Caki2 (cell line): ENCODE measurements at places on chromosomes 2 and 18.

- DNase-seq: no peak
These were observed 32.8 kb upstream of the PGAP1 start for GRCh38 chr2:196959281-196959680.

GRCh38 chr2:120319123-120319522 is 26.8 kb upstream of the INHBB start:
- no peak for DNase-seq

- DNase-seq: no peak
These were observed 14.2 kb downstream of the PLEK start for GRCh38 chr2:68379184-68379708.

DNA sequence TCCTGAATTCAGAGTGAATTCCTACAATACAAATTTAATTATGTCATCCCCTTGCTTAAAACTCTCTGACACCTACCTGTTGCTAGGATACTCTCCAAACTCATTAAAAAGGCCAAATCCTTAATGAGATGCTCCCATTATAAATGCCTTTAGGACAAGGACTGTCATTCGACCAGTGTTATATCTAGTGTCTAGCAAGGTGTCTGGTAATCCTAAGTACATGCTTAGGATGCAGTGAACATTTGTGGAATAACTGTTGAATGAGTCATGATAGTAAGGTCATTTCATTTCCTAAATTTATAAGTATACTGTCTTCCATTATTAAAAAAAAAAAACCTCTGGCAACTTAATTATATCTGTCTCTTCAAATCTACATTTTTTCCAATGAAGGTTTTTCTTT is 588.9 kb upstream of the NRXN1 start:
- peak; percentile 1 for DNase-seq

DNA sequence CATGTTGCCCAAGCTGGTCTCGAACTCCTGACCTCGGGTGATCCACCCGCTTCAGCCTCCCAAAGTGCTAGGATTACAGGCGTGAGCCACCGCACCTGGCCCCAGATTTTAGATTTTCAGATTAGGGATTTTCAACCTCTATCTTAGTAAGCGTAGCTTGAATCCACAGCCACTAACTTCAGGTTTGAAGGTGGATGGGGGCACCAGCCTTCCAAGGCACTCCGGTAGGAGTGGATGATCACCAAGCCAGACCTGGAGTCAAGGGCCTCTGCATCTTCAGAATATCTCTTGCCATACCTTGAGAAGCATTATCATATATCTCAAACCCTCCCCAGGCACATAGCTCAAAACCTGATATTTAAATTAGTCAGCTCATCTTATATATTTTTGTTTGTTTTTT is 17.9 kb downstream of the GALM start:
- no peak for DNase-seq

DNA sequence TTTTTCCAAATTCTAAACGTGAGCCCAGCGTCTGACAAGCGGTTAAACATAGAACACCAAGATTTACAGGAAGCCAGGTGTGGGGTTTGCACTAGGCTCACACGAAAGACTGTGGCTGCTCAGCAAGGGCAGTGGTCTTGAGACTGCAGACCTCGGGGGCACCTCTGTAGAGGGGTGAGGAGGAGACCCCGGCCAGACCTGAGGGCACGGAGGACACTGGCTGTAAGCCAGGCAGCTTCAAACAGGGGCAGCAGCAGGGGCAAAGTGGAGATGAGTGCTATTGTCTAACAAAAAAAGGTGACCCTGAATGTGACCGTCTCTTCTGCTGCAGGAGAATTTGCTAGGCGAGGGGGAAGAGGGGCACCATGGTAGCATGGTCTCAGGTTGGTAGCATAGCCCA is 140.3 kb downstream of the CYP26B1 start:
- DNase-seq: no peak

GRCh38 chr18:6719910-6720683 is 9.4 kb upstream of the ARHGAP28 start:
- no peak for DNase-seq

- DNase-seq: peak; percentile 35
These were observed 151.3 kb downstream of the ZFP36L2 start for GRCh38 chr2:43075054-43075593.

DNA sequence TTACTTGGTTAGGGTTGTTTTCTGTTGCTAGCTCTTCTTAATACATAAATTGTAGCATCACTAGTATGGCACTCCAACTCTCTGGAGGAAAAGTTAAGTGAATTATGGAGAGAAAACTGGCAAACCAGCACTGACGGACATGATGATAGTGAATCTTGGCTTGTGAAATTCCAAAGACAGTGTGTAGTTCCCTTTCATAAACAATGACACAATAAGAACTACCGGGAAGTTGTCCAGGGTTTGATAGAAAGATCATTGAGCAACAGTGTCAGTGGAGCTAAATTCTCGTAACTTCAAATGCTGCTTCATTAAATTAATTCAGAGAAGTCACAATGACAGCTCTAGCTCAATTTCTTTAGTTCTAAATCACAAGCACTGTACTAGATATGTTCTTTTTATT is 66.5 kb downstream of the RIT2 start:
- no peak for DNase-seq

DNA sequence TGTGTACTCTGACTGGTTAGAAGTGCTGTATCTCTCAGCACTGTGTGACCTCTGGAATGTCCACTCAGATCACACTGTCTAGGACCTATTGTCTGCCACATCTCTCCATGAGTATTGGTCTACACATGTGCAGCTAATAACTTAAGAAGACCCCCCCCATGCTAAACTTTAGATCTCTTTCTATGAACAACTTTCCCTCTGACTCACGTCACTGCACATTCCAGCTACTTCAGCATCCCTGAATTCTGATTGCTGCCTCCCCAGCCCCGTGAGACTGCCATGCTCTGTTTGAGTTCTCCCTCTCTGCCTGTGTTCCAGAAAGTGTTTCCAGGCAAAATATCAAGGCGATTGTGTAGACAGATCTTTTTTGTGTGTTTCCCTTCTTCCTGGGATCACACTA is 41.8 kb downstream of the RAPGEF4 start:
- no peak for DNase-seq

GRCh38 chr2:45258311-45258710 is 249.1 kb upstream of the SIX2 start:
- DNase-seq: no peak

GRCh38 chr2:7896940-7897487 is 784.8 kb upstream of the ID2 start:
- DNase-seq: no peak

DNA sequence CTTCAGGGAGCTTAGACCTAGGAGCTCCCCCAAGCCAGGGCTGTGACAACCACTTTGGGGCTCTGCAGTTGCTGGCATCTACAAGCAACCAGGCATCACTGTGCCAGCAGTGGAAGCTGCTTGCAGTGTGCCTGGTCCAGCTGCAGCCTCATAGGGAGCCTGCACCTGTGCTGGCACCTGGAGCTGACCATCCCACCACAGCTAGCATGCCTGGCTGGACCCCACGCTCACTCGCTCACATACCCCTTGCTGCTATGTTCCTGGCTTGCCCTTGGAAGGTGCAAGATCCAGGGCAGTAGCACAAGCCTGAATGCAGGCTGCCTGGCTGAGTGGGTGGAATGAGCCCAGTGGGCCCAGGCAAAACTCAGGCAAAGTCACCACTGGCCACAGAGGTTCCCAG is 82.5 kb downstream of the ZNF804A start:
- DNase-seq: no peak

GRCh38 chr18:58394046-58394445 is 234.8 kb downstream of the ALPK2 start:
- DNase-seq: peak; percentile 30

GRCh38 chr2:161604901-161605300 is 19.3 kb upstream of the SLC4A10 start:
- DNase-seq: no peak

DNA sequence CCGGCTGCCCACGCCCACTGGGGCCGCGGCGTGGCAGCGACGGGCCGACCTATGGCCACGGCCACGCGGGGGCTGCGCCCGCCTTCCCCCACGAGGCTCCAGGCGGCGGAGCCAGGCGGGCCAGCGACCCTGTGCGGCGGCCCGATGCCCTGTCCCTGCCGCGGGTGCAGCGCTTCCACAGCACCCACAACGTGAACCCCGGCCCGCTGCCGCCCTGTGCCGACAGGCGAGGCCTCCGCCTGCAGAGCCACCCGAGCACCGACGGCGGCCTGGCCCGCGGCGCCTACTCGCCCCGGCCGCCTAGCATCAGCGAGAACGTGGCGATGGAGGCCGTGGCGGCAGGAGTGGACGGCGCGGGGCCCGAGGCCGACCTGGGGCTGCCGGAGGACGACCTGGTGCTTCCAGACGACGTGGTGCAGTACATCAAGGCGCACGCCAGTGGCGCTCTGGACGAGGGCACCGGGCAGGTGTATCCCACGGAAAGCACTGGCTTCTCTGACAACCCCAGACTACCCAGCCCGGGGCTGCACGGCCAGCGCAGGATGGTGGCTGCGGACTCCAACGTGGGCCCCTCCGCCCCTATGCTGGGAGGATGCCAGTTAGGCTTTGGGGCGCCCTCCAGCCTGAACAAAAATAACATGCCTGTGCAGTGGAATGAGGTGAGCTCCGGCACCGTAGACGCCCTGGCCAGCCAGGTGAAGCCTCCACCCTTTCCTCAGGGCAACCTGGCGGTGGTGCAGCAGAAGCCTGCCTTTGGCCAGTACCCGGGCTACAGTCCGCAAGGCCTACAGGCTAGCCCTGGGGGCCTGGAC is 253.2 kb downstream of the GLI2 start:
- DNase-seq: no peak

DNA sequence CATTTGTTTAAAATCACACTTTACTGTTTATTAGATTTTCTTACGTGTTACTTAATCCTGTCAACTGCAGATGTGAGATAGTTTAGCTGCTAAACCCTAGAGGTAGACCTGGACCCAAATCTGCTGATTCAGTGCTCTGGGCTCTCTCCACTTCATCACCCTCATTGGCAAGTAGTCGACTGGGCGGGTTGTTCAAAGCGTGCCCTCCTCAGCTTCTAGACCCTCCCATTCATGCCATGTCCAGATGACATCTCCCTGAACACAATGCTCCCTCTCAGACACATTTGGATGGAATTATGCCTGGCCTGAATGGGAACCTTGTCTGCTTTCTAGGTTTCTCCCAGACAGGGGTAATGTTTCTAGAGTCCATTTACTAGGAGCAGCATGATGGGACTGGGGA is 43.7 kb downstream of the RPIA start:
- no peak for DNase-seq

GRCh38 chr2:32402091-32402490 is 45.3 kb downstream of the BIRC6 start:
- DNase-seq: no peak

DNA sequence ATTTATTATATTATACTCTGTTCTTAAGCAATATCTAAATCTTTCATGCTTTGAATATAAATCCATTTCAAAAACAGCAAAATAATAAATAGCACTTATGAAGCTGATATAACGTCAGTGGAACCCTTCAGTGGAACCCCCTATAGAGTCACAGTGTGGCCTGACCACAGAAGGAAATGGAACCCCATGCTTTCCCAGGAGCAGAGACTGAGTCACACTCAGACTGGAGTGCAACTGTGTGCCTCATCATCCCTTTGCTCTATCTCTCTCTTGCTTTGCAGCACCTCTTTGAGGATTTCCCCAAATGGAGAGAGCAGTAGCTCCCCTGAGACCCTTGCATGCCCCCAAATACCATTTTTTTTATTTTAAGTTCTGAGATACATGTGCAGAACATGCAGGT is 13.1 kb downstream of the NXPH2 start:
- no peak for DNase-seq

DNA sequence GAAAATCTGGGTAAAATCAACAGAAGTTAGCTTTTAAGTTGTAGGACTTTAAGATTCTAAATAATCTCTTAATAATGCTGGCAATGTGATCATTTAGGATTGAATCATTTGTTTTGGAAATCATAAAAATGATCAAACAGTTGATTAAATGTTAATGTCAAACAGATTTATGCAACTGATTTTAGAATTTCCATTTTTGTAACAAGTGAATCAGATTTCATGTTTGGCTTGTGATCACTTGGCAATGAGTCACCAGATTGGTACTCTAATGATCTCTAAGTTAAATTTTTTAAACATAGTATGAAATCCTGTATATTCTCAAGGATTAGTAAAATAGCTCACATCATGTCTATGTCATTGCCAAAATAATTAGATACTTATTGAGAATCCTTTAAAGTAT is 50.1 kb upstream of the UNC80 start:
- no peak for DNase-seq

DNA sequence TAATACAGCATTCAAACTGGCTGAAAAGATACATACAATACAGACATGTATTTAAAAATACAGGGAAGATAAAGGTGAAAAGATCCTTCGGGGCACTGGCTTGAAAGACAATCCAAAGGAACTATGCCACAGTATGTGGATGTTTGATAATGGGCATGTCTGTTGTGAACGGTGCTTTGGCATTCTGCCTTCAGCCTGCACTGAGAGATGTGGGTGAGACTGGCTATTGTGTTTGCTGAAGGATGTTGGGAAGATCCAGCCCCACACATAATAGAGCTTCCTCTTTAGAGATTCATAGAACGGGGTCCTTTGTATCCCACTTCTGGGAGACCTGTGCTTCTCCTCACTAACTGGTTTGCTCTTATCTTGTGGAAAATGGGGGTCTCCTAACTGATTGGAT is 65.1 kb upstream of the CXCR4 start:
- no peak for DNase-seq

DNA sequence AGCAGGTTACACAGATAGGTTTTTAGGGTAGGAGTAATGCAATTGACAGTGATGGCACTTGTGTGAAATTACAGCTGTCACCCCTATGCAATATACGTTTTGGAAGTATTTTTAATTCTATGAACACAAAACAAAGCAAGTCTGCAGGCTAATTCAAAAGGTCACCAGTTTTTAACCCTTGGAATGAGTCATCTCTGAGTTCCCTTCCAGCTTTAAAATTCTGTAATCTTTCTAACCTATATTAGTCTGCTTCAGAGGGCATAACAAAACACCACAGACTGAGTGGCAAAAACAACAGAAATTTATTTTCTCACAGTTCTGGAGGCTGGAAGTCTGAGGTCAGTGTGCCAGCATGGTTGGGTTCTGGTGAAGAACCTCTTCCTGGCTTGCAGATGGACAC is 596.9 kb upstream of the HNMT start:
- no peak for DNase-seq

DNA sequence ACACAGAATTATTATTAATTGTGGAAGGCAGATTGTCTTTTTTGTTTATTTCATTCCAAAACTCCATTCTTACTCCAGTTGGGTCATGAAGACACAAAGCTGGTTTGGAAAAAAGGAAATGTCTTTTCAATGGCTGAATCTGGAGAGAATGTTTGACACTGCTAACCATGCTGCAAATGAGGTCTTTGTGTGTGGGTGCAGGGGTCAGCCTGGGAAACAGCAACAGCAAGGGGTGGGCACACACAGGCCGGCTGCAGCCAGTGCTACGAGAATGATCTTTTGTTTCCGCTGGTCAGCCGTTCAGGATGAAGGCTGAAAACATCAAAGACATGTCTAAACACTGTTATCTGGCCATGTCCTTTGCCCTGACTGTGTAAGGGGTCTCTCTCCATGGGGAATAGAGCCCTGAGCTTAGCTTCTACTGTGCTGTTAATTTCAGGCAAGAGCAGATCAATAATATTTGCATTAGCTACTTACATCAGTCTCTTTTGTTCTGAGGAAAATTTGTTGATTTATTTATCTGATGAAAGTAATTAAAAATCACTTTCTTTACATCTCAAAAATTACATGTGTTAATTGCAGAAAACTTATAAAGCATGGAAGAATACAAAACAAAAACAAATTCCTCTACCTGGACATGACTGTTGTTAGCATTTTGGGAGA is 33.3 kb upstream of the E2F6 start:
- DNase-seq: no peak
